ENCODE measurements at places on chromosomes 7 and 10.

GRCh38 chr7:14332155-14332554 lies 342.7 kb upstream of the ETV1 start:
- DNase-seq = no peak

GRCh38 chr7:114703677-114704076 lies 218.2 kb upstream of the MDFIC start:
- no peak for DNase-seq

- no peak for DNase-seq
Measured at GRCh38 chr7:79590916-79591623, 137.6 kb upstream of the MAGI2 start.

GRCh38 chr10:44862006-44862751 lies 49.0 kb upstream of the TMEM72 start:
- no peak for DNase-seq

DNA sequence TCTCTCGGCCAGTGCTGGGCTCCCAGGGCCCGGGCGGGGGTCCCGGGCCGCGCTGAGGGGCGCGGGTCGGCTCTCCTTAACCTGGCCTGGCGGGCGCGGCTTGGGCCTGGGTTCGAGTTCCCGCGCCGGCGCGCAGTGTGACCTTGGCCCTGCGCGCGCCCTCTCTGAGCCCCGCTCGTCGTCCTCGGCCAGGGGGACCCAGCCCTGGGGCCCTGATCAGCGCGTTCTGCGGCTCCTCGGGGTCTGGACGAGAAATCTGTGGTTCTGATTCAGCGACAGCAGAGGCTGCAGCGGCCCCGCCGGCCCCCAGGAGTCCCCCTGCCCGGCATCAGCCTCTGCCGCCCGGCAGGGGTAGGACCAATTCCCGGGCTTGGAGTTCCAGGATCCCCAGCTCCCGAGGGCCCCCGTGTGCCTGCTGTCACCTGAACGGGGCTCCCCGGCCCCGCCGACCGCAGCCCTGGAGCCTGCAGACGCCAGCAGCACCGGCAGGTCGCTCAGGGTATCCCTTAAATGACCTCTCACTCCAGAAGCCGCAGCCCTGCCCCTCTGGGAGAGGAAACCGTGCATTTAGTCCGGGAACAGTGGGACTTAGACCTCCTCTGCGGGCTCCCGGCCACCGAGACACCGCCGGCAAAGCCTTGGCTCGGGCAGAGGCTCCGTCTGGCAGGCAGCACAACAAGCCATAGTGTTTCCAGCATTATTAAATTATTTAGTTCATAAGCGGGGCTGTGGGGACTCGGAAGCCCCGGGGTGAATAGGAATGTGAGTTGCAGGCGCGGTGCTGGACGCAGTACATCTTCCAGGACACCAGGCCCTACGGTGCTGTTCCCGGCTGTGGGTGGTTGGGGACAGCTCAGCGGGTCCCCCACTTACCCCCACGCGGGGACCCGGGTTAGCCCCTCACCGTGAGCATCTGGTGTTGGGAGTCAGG lies 572 bp downstream of the CHST12 start:
- DNase-seq = no peak

GRCh38 chr10:14553448-14553847 lies 221.2 kb downstream of the FAM107B start:
- DNase-seq = no peak

- no peak for DNase-seq
Measured at GRCh38 chr7:83701736-83702135, 52.8 kb upstream of the SEMA3E start.

GRCh38 chr10:69045441-69046300 lies 42.2 kb upstream of the SRGN start:
- no peak for DNase-seq

DNA sequence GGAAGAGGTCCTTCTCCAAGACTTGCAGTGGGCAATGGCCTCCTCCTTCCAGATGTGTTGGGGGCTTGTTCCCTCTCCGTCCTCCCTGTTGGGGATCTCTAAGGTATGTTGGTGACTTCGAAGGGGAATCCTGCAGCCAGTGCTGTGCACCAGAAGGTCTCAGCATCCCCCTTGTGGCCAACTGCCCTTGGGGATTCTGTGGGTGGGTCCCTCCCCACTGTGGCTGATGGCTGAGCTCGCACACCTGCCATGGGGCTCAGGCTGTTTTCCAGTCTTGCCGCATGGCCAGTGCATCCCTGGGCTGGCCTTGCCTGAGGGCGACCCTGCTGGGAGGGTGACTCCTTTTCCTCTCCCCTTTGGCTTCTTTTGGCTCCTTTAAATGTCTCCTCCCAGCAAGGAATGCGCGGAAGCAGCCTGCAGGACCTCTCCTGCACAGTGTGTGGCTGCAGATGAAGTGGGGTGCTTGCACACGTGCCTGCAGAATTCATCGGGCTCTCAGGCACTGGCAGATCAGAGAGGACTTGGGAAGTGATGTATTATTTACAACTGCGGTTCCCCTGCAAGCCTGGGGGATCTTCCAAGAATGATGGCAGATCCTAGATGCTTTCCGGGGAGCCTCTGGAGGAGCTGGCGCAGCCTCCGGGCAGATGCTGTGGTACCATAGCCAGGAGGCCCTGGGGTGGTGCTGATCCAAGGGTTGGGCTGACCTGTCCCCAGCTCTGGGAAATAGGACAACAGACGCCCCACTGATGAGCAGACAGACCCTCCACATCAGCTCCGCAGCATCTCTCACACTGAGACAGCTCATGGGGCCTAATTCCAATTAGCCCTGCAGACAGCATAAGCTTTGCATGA lies 410.0 kb downstream of the TCERG1L start:
- DNase-seq = no peak

GRCh38 chr10:126997801-126998590 lies 92.8 kb downstream of the DOCK1 start:
- no peak for DNase-seq

GRCh38 chr10:121788717-121789116 lies 139.1 kb downstream of the ATE1 start:
- DNase-seq = peak; percentile 10

GRCh38 chr10:104802941-104803340 lies 161.9 kb downstream of the SORCS3 start:
- no peak for DNase-seq

DNA sequence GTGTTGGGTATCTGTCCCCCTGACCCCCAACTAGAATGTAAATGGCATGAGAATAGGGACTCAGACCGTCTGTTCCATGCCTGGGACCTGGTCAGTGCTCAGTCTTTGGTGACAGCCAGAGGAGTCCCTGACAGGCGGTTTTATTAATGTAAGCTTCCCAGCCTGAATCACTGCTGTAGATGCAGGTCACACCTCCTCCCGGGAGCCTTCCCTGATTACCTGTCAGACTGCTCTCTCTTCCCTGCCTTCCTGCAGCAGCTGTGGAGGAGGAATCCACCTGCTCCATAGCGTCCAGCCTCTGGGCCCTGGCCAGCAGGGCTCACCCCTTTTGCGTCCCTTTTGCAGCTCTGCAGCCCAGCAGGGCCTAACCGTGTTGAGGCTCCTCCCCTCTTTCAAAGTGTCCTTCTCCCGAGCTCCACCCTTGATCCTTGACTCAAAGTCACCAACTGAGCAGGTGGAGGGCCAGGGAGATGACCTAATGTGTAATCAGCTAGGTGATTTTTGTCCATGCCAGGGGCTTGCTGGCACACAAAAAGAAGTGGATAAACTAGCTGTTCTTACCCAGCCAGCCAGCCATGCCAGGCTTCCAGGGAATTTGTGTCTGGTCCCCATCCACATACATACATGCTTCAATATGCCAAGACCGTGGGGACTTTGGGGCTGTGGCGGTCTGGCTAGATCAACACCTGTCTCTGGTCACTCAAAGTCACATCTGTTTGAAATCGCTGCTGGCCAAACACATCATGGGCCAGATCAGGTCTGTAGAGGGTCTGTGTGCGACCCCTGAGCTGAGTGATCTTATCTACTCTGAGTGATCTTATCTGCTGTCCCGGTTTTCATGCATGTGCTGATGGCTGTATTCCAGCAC lies 195.1 kb downstream of the CCDC3 start:
- DNase-seq = no peak

- DNase-seq = peak; percentile 5
Measured at GRCh38 chr7:156999958-157000726, 10.3 kb downstream of the MNX1 start.

GRCh38 chr7:158141806-158142518 lies 445.7 kb downstream of the PTPRN2 start:
- no peak for DNase-seq

DNA sequence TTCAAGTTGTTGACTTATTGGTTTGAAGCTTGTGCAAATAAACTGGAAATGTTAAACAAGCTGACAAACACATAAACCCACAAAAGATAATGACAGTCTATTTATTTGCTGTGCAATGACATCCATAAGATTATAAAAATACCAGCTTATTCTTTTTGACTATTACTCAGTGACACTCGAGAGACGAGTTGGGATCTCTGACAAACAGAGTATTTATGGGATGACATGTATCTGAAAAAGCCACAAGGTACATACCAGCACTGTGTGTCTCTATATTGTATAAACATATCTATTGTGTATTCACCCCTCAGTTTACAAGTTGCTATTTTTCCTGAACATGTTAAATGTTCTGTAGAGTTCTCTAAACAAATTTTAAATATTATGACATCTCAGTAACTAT lies 88.9 kb downstream of the CHRM2 start:
- DNase-seq = no peak

GRCh38 chr7:108461840-108462239 lies 5.6 kb upstream of the NRCAM start:
- no peak for DNase-seq

GRCh38 chr7:148927123-148928045 lies 43.3 kb upstream of the EZH2 start:
- no peak for DNase-seq

DNA sequence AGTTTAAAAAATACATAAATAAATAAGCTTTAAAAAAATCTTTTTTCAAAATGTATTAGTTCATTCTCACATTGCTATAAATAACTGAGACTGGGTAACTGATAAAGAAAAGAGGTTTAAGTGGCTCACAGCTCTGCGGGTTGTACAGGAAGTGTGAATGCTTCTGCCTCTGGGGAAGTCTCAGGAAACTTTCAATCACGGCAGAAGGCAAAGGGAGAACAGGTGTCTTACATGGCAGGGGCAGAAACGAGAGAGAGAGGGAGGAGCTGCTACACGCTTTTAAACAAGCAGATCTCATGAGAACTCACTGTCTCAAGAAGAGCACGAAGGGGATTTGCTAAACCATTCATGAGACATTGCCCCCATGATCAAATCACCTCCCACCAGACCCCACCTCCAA lies 114.6 kb downstream of the DNAJC1 start:
- DNase-seq = no peak

DNA sequence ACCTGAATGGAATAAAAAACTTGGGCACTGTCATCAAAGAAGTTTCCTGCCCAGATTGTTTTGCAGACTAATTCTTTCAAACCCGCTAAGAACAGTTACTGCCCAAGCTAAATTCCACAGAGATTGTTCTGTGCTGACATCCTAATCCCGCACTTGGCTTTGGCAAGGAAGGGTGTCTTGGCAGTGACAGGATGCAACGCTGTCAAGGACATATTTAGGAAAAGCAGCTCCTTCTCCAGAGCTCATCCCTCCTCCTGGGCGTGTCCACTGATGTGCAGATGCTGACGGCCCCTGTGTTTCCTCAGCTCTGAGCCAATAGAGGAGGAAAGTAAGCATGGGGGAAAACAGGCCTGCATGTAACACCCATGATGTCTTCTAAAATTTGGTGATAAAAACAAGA lies 74.2 kb downstream of the EEPD1 start:
- no peak for DNase-seq

GRCh38 chr7:38311329-38311937 lies 38.0 kb upstream of the TARP start:
- no peak for DNase-seq

GRCh38 chr7:2661096-2661449 lies 26.9 kb upstream of the AMZ1 start:
- no peak for DNase-seq

Data from NCI-H1417 treated with DMSO at 0.1 percent for 48 hours (cell line).